SK-N-SH (cell line): ENCODE measurements at places on chromosomes 11 and 22.
A peak's percentile ranks its signal among the peaks of the same experiment; 100 is the strongest.

GRCh38 chr11:134332189-134332631, 422 bp downstream of the GLB1L2 start:
- peak; percentile 72 for DNase-seq

DNA sequence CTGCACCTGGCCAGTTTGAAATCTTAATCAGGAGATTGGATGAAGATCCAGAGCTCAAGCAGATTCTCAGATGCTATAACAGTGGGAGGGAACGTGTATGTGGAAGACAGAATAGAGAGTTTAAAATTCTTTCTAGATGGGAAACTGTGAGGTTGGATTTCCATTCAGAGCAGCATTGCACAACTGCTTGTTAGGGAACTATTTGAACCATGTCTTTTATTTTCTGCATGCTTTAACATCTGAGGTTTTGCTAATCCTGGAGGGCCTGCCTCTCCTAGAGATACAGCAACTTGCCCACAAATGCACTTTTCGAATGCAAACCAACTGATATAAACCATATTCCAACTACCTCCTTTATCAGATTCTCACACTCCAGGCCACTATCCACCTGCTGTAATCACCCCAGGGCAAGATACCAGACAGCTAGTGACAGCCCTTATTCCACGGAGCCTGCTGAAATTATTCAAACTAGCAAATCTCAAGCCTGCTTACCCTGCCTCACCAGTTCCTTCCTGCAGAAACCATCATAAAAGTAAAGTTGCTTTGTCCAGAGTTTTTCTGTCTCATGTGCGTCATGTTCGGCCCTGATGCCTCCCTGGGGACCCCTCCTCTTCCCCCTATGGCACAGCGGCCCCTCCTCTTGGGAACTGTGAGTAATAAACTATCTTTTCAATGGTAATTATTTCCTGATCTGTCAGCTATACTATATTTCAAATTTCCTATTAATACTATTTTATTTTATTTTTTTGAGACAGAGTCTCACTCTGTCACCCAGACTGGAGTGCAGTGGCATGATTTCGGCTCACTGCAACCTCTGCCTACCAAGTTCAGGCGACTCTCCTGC, 18.4 kb upstream of the SEC14L4 start:
- DNase-seq: no peak

GRCh38 chr11:71998649-71999310, at the start of gene IL18BP:
Gene IL18BP, plus strand, starts transcription at chr11:71998909. Its CDS starts 1,076 bp downstream, at chr11:71999985.
- no peak for DNase-seq

GRCh38 chr22:20299746-20300136, 20.1 kb downstream of the DGCR6L start:
- DNase-seq: no peak

DNA sequence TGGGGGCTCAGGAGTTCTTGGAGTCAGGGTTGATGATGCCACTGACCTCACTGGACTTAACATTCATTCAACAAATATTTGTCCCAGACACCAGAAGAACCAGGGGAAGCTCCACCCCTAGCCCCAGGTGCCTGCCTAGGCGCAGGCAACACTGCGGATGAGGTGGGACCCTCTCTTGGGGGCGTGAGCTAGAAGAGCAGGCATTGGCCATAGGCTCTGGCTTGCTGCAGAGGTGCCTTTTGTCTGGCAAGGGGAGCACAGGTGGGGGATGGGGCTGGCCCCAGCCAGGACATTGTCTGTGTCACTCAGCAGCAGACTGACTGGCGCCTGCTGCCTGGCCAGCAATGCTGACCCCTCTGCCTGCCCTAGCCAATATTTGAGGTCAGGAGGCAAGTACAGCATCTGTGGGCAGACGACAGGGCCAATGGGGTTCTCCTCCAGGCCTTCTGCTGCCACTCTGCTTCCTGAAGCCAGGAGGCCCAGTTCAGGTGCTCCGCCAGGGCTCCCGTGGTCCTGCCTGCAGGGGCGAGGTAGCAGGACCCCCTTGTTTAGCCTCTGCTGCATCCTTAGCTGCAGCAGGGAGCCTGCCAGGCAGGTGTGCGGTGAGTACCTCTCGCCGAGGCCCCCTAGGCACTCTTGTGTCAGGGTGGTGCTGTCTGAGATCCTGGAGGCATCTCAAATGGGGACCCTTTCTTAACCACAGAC, 4.0 kb downstream of the LINC01488 start:
- DNase-seq: no peak

- DNase-seq: no peak
These were observed 25.2 kb downstream of the GVQW3 start for GRCh38 chr11:76406359-76406758.

GRCh38 chr11:16857186-16857585, 118.7 kb downstream of the C11orf58 start:
- DNase-seq: no peak

- DNase-seq: no peak
These were observed 4.9 kb upstream of the TESMIN start for GRCh38 chr11:68756171-68756766.
